ENCODE measurements at places on chromosomes 7 and 10.

GRCh38 chr10:5968037-5968680 is 9.2 kb downstream of the IL15RA start:
- DNase-seq = no peak

DNA sequence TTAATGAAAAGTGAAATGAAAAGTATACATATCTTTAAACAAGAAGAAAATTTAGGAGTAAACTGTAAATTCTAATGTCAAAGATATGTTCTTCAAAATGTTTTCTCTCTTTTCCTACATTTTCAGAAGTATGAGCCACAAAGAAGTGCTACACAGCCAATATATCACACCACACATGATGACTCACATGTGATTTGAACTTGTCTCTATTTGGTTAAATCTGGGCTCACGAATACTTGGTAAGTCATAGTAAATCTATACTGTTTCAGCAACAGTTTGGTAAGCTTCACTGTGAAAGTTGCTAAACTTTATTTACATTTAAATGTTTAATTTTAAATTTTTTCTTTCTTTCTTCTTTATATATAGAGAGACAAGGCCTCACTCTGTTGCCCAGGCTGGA is 380.6 kb upstream of the IGFBP3 start:
- no peak for DNase-seq

- no peak for DNase-seq
These were observed 100.2 kb downstream of the TPK1 start for GRCh38 chr7:144735505-144736276.

DNA sequence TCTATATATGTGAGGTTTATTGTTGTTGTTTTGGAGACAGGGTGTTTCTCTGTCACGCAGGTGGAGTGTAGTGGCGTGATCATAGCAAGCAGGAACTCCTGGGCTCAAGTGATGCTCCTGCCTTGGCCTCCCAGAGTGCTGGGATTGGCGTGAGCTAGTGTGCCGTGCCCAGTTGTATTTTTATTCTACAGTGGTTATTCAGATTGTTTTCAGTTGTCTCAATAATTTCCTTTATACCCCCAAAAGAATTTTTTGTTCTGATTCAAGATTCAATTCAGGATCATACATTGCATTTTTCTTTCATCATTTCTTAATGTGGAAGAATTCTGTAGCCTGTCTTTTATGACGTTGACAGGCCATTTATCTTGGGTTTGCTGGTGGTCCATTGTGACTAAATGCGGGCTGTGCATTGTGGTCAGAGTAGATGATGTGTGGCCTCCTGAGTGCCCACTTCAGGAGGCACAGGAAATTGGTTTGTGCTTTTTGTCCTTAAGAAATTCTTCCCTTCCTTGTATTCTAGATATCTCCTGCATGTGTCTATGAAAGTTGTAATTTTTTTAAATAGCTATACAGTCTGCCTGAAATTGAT is 22.9 kb downstream of the RBM33 start:
- DNase-seq = no peak

DNA sequence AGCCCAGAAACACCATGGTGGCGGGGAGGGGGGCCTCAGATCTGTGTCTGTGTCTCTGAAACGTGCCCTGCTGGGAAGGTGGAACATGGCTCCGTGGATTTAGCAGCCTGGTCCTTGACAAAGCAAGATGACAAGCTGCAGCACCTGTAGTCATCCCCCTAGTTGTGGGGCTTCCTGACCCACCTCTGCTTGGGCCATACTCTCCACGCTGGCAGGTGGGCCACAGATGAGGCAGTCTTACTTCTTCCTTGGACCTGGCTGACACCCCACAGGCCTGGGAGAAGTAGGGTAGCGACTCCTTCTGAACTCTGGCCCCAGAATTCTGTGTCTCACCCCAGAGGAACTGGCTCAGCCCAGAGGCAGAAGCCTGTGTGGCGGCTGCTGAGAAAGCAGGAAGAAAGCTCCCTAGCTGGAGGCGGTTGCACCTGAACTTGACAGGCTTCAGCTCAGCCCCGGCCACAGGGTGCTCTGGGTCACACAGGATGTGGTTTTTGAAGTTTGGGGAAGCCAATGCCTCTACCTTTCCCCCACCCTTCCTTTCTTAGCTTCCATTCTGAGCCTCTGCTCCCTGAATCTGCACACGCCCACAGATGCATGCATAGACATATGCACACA is 113.9 kb downstream of the ABLIM1 start:
- no peak for DNase-seq

GRCh38 chr10:70660722-70661121 is 11.6 kb upstream of the ADAMTS14 start:
- no peak for DNase-seq

DNA sequence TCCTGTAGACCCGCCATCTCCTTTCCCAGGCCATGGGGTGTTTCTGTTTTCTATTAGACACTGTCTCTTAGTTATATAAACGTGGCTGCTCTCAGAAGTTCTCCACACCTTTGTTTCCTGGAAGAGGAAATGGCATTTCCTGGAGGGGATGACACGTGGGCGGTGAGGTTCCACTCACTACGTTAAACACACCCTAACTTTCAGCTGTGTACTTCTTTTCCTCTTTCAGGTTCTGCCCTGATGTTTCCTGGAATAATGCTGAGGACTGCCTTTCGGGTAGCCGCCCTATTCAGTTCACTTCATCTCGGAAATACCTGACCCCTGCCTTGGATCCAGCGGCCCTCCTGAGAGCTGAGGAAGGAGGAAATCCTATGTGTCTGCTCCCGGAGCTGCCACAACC is 3.4 kb upstream of the PRKCQ start:
- no peak for DNase-seq

GRCh38 chr7:31065021-31065593 is 13.0 kb downstream of the ADCYAP1R1 start:
- no peak for DNase-seq

DNA sequence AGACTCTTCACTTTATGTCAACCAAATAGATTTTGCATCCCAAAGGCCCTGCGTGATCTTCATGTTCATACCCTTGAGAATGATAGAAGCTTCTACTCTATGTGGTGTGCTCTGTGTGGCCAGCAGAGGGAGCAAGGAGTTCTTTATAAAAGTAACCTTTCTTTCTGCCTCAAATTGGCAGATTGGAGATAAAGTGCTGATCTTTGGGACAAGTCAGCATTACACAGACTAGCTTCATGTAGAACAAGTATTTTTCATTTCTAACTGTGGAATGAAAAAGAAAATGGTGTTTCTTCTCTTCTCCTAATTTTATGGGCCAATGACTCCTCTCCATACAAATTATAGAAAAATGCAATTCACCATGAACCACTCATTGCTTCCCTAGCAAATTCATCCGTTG is 1214.1 kb downstream of the SORCS1 start:
- DNase-seq = peak; percentile 57

DNA sequence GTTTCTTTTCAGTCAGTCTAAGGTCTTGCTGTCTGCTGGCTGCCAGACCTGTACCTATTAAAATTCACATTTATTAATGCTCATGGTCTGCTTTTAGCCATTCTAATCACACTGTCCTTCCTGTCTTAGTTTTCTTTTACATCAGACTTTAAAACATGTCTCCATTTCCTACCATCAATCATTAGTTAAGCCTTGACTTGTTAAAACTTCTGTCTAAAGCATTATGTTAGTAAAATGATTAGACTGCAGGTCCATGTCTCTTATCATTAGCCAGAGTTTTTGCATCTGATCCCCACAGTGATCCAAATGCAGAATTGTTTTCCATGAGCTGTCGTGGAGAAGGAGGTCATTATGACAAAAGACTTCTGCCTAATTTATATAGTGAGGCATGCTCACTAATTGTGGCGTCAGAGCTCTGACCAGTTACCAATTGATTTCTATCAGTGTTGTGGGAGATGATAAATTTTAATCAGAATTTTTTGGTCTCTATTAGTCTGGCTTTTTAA is 226.5 kb downstream of the DKK1 start:
- no peak for DNase-seq
